Hematopoietic multipotent progenitor cell treated with erythropoietin and hydrocortisone succinate and interleukin-3 and kit ligand, for 6 days (in vitro differentiated cells): ENCODE measurements at places on chromosomes 16 and 17.

DNA sequence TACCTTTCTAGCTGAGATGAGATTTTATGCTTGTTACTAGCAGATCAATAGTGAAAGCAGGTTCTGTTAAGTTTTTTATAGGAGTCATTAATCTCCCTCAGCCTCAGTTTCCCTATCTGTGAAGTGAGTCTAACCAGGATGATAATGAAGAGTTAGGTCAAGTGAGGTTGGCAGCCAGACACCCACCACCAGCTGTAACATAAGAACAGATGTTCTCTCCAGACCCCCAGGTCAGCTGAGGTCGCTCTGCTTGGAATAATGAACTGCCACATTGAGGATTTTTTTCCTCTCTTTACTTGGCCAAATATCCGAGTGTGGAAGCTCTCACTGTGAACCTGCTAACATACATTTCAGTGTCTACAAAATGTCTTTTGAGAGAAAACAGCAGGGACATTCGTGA lies 389.6 kb downstream of the WWOX start:
- DNase-seq: no peak

DNA sequence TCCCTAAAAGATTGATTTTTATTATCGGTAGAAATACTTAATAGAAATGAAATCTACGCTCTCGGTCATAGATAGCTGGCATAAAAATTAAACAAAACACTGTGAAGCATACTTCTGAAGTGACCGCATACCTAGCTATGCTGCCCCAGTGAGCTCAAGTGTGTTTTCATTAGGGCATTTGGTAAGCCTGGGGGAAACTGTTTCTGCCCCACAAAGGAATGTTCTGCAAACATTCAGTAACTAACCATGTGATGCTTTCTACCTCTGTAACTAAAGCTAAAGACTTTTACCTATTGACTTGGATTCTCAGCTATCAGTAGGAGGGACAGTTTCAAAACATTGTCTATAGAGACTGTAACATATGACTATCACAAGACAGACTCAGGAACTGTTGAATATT lies 93.5 kb upstream of the HSBP1 start:
- DNase-seq: no peak

- peak; percentile 60 for DNase-seq
Measured at GRCh38 chr16:80027007-80027965, 426.7 kb upstream of the MAF start.

GRCh38 chr17:3985846-3986245 lies 21.6 kb upstream of the ATP2A3 start:
- no peak for DNase-seq

DNA sequence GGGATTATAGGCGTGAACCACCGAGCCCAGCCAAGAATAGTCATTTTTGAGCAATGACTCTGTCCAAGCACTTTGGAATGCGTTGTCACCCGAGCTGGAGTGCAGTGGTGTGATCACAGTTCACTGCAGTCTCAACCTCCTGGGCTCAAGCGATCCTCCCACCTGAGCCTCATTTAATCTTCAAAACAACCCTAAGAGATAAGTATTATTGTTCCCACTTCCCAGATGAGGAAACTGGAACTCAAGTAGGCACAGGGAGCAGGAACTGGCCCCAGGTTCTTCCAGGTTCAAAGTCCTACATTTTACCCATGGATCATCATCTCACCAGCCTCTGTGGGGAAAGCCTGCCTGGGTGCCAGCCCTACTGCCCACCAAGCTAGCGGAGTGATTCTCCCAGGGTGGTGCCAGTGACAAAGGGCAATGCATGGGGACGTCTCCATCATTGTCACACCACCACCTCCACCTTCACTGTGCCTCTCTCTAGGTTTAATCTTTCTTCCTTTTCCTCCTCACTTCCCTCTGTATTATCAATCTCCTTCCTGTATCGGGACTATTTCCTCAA lies 11.3 kb upstream of the RNF157 start:
- no peak for DNase-seq

- no peak for DNase-seq
Measured at GRCh38 chr16:71276589-71277334, 12.4 kb downstream of the CMTR2 start.
